ENCODE measurements at places on chromosomes 4 and X. TPM values are rescaled to one million over a fixed set of nuclear protein-coding genes. Genes with fewer than 3 reads are reported as not detected.
A peak's percentile ranks its signal among the peaks of the same experiment; 100 is the strongest.

DNA sequence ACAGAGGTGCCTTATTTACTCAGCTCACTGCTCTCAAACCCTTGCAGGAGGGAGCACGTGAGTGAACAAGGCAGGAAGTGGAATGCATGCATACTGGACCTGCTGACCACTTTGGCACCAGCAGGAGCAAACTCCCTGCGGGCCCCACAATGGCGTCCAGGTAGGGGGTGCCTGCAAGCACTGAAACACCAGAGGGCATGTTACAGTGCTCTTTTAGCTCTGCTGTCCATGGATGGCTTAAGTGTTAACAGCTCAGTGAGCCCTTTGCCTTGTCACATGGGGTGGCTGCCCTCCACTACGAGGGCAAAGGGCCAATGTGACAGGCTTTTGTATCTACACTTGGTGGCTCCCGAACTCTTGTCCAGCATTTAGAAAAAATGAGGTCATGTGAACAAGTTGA, 199.5 kb upstream of the UGT8 start:
- no peak for DNase-seq

- no peak for DNase-seq
These were observed 67.6 kb upstream of the GYPA start for GRCh38 chr4:144208074-144208473.

- DNase-seq, result no peak
These were observed 64.9 kb downstream of the MAOA start for GRCh38 chrX:43720961-43721360.

DNA sequence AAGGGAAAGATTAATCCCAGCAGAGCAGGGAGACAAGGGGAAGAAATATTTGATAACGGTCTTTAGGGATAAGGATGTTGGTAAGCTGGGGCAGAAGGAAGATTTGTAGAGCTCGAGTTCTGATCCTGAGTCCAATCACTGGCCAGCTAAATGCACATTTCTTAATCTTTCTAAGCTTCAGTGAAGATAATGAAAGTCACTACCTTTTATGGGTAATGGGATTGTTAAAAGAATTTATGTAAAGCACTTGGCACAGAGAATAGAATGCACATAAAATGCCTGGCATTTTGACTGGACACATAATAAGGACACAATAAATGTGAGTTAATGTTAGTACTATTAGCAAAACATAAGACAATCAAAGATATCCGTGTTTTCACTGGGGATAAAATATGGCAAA, 43.3 kb downstream of the NCAPG start:
- no peak for DNase-seq

DNA sequence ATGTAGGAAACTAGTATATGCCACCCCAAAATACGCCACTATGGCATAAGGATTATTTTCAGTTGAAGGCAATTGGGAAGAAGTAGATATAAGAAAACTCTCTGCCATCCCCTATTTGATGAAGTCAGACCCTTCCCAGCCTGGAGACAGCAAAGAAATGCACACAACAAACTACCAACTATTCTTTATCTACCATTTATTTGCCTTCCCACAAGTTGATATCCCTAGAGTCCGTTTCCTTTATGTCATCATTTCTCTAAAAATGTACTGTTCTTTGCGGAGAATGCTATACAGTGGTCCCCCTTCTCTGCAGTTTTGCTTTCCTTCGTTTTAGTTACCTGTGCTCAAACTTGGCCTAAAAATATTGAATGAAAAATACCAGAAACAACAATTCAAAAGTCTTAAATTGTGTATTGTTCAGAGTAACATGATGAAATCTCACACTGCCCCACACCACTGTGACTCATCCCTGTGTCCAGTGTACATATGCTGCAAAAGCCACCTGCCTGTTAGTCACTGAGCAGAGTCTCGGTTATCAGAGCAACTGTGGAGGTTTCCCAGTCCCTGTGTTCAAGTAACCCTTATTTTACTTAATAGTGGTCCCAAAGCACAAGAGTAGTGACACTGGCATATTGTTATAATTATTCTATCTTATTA, 152.3 kb downstream of the WDFY3 start:
- DNase-seq, result no peak

- no peak for DNase-seq
These were observed 13.0 kb downstream of the UVSSA start for GRCh38 chr4:1359976-1360375.

DNA sequence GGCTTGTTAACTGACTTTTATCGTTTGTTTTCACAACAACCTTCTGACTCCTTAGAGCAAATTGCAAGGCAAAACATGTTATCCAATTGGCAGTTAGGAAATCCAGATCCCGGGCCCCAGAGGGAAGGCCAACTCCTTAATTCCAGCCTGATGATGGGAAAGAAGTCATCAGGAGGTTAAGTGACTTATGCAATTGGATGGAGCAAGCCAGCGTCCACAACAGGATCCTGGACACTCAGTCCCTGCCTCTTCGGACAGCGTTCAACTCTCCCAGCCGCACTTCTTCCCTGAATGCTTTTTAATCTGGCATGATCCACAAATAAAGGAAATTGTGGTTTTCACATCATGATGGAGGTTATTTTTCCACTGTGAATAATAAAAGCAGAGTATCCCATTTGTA, 310.1 kb downstream of the RAB28 start:
- no peak for DNase-seq

DNA sequence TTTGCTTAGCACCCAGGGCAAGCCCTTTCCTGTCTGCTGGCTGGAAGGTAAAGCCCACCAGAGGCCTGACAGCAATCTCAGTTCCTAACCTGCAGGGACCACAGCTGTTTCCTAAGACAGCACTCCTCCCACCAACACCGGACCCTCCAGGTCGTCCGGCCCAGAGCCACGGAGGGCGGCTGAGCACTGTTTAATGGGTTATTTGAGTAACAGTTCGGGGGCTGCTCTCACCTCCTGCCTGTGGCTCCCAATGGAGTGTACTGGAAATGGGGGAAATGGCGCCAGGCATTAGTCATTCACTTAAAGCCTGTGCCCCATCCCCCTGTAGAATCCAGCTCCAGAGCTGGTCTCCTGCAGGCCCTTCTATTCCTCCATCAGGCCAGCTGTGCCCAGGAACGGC, 81.6 kb upstream of the ADRA2C start:
- DNase-seq, result no peak

DNA sequence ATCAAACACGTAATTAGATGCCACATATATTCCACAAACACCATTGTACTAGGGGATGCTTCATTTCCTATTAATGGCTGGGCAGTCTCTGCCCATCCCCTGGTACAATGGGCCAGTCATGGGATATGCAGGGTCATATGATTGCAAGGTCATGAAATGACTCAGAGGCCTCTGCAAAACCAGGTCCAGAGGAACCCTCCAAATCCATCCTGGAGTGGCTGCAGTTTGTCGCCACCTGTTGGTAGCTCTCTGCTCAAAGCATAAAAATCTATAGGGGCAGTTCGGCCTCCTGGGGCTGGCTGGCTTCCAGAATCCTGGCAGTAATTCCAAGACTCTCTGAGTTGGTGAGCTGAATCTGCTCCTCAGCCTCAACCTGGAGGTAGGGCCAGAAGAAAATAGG, 22.9 kb upstream of the PUDP start:
- DNase-seq, result peak; percentile 6

DNA sequence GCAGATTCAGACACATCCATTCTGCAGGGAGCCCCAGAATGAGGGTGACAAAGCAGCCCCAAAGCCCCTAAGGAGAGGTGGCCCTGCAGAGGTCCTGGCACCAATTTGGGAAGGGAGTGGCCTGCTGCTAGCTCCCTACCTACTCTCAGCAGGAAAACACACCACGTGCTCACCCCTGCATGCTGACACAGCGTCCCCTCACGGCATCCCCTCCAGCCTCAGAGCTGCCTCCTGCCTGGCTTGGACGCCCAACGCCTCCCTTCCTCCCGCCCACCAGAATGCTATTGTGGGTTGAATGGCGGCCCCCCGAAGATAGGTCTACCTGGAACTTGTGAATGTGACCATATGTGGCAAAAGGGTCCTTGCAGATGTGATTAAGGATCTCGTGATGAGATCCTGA, 28.8 kb downstream of the ZFYVE28 start:
- no peak for DNase-seq

DNA sequence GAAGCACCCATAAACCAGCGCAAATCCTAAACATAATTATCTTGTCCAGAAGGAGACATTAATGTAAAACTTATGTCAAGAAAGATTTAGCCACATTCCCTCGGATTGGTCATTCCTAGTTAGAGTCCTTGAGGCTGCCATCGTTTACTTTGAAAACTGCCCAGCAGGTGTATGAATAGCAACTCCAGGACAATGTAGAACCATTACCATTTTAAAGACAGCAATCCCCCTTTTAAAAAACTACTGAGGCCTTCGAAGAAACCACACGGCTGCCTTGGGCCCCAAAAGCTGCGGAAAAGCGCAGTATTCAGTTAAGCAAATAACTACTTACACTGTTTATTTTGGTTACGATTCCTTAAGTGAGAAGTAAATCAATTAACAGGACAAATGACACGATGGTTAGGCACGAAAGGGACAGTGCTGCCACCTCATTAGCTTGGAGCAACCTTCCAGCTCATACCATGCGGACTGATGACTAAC, 822 bp upstream of the SGMS2 start:
- no peak for DNase-seq

Gene RPS6KA6
- total RNA-seq, result not detected

Gene SPRY1
- total RNA-seq, result 19.6 TPM

Gene ARMCX5
- 14.0 TPM for total RNA-seq

Gene RAPGEF2
- 25.6 TPM for total RNA-seq
